ENCODE measurements at places on chromosomes 12 and 14. TPM values are rescaled to one million over a fixed set of nuclear protein-coding genes. Genes with fewer than 3 reads are reported as not detected.

Gene TMEM119
- 5.3 TPM for total RNA-seq

DNA sequence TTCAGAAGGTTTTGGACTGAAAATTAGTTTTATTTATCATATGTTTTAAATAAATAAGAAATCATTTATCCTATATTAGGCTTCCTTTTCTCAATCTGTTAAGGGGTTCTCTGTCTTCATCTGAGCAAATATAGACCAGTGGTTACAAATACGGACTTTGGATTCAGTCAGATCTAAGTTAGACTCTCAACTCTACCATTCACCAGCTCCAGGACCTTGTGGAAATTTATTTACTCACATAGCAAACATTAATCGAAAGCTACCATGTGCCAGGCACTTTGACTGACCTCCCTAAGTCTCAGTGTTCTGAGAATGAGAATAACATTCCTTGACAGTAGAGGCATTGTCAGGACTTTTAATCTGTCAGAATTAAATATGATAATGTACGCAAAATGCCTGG is 22.3 kb downstream of the KCNK10 start:
- H3K36me3 ChIP-seq, result no peaks in the 10 kb centered on the region
- no peaks in the 10 kb centered on the region for H3K27me3 ChIP-seq
- H3K4me1 ChIP-seq, result no peaks in the 10 kb centered on the region
- DNase-seq, result no peak

GRCh38 chr14:99537399-99537798 is 56.2 kb downstream of the CCNK start:
- no peak for DNase-seq
- H3K4me3 ChIP-seq, result no peak overlapping the region
- no peaks in the 10 kb centered on the region for H3K36me3 ChIP-seq
- no peak overlapping the region for H3K27ac ChIP-seq
- no peaks in the 10 kb centered on the region for H3K4me1 ChIP-seq
- peaks cover 2% of the 10 kb centered on the region for H3K27me3 ChIP-seq

Gene FOXA1
- total RNA-seq, result 0.09 TPM

DNA sequence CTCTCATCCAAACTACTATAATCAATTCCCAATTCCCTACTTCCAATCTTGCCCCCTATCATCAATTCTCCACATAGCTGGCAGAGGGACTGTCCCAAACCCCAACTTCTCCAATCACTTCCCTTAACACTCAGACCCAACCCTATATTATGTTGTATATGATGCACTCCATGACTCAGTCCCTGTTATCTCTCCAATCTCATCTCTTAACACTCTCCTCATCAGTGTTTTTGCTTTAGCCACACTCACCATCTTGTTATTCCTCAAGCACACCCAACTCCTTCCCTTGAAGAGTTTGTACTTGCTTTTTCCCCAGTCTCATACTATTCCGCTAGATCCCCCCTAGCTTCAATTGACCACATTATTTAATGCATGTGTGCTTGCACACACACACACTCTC is 4.9 kb downstream of the RHOJ start:
- H3K4me3 ChIP-seq, result no peak overlapping the region
- H3K4me1 ChIP-seq, result no peaks in the 10 kb centered on the region
- peaks cover 4% of the 10 kb centered on the region for H3K27me3 ChIP-seq
- DNase-seq, result no peak

GRCh38 chr12:117491711-117492110 is 130.3 kb upstream of the NOS1 start:
- no peaks in the 10 kb centered on the region for H3K4me1 ChIP-seq
- no peak for DNase-seq
- H3K4me3 ChIP-seq, result no peak overlapping the region
- no peak overlapping the region for H3K27ac ChIP-seq
- no peaks in the 10 kb centered on the region for H3K36me3 ChIP-seq
